ENCODE measurements at places on chromosomes 3 and 15.

GRCh38 chr3:108117241-108117775 lies 26.5 kb upstream of the CD47 start:
- no peak for DNase-seq

DNA sequence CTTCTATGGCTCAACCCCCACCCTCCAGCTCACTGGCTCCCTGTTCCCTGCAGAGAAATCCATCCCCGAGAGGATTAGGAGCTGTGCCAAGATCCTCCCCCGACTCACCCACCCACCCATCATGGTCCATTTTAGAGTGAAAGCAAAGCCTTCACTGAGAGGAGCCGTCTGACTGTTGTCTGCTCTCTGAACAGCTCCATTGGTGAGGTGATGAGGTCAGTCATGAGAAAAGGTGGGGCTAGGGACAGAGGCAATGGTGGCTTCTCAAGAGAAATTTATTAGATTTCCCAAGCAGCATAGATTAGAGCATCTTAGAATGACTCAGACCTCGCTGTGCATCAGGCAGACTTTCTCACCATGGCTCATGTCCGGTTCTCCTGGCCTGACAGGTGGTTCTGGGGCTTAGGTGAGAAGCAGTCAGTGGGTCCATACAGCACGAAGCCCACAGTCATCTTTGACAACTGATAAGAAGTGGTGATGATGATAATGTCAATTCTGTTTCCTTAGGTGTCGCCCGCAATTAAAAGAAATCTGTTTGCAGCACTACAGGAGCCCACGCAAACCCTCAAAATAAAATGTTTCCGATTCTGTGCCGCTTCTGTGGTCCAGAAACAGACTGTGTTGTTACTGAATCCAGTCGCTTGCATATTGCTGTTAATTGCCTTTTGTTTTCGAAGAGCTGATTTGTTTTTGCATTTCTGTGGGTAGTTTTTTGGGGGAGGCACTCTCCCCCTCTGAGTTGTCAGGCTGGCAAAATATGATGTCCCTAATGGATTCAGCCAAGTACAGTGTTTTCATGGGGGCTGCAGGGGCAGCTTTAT lies 24.8 kb upstream of the RHO start:
- no peak for DNase-seq

DNA sequence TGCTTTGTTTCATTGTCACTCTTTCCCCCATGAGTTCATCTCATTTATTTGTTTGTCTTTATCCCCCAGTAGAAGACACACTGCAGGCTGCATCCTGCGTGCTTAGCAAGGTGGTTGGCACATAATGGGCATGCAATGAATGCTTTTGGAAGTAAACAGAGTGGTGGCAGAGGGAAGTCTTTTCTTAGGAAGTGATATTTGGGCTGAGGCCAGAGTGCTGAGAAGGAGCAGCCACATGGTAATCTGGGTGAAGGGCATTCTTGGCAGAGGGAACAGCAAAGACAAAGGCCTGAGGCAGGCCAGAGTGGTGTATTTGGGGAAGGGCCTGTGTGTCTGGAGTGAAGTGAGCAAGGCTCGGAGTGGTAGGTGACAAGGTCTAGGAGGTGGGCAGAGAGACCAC lies 17.7 kb upstream of the ADAMTS7 start:
- DNase-seq = no peak

GRCh38 chr3:122626515-122627180 lies 49.2 kb downstream of the PARP15 start:
- DNase-seq = no peak

DNA sequence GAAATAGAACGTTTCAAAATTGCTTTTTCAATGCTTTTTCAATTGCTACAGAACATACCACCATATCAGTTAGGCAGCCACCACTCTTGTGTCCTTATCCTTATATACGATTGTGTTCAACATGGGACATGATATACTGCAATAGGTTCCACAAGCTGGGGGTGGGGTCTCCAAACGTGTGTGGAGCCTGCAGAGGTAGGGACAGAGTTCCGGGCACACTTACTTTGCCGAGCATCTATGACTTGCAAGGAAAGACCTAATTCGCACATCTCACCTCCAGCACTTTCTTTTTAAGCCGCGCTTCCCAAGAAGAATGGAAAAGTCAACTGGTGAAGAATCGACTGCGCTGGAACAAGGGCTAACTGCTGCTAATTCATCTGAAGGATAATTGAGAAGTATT lies 39.6 kb upstream of the SFMBT1 start:
- DNase-seq = no peak

GRCh38 chr3:37028329-37028728 lies 35.0 kb downstream of the MLH1 start:
- no peak for DNase-seq

- no peak for DNase-seq
Observed at GRCh38 chr3:81695302-81695701, 66.1 kb downstream of the GBE1 start.

DNA sequence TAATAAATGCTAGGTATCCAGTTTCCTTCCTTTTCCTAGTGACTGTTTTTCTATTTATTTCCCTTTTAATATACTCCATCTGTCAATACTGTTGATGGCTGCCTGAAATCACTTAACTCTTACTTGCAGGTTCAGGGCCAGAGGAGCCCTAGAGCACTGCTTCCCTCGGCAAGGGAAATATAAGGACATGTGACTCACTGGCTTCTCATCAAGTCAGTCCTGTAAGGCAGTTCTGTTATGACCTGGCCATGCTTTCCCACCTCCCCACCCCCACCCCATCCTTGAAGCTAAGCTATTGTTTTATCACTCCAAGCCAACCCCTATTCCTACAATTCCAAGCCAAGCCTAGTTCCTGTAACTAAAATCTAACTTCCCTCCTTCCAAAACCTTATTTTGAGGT lies 800.7 kb downstream of the ROBO1 start:
- DNase-seq = no peak

DNA sequence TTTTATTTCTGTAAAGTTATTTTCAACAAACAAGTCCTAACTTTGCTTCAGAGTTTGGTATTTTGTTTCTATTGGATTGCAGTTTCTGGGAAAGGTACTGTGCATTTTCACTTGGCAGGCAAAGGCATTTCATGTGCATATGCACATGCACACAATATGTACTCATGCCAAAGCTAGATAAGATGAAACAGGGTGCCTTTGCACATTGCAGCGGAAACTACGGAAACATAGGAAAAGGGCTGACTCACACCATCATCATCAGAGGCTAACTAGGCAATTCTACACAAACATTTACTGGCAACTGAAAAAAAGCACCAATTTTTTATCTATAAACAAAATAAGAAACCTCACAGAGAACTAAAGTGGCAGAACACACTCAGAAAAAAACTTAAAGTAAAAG lies 550.6 kb upstream of the NECTIN3 start:
- DNase-seq = no peak

GRCh38 chr15:62940093-62940754 lies 102.3 kb upstream of the TPM1 start:
- DNase-seq = no peak

DNA sequence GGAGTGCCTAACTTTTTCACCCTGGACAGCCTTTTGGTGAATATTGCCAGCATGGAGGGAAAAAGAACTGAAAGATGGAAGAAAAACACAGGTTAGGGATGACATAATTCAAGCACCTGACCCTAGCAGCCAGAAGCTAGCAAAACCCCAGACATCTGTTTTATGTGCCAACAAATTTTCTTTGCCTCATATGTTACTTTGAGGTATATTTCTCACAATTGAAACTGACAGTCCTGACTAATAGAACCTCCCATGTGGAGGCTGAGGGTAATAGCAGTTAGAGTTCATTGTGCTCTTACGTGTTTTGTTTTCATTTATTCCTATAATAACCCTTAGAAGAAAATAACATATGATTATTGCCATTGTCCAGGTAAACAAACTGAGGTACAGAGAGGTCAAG lies 71.5 kb upstream of the SLC25A26 start:
- no peak for DNase-seq

- no peak for DNase-seq
Observed at GRCh38 chr3:187084580-187084979, 54.7 kb downstream of the RPL39L start.

DNA sequence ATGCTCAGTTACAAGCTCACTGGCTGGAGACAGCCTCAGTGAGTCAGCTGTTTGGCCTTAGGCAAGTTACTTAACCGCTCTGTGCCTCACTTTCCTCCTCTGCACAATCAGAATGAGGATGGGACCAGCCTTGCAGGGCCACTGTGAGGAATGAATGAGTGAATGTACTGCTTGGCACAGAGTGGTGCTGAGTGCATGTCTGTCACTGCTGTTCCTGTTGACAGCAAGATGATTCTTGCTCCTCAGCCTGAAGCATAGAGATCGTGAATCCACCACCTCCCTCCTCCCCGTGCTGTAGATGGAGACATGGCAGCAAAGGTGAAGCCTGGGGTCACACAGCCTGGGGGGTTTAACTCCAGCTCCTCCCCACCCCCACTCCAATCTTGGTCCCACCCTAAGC lies 14.6 kb upstream of the GRIP2 start:
- DNase-seq = no peak

DNA sequence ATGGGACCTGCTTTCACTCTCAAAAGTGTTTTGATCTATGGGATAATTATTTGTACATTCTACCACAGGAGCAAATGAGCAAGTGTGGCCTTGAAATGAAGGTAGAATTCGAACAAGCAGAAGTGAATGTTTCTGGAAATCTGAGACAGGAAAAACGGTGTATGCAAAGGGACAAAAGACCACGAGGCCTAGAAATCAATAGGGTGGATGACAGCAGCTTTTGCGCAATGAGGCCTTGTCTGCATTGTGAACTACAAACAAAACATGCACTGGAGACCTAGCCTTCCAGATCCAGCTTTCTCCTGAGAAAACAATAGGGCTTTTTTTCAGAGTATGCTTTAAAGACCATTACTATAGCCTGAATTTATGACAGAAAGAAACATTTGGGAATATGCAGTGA lies 1137.0 kb downstream of the ROBO2 start:
- no peak for DNase-seq

Measured in NCI-H526 treated with DMSO at 0.1 percent for 48 hours (cell line).